ENCODE measurements at places on chromosomes 12 and 14.

DNA sequence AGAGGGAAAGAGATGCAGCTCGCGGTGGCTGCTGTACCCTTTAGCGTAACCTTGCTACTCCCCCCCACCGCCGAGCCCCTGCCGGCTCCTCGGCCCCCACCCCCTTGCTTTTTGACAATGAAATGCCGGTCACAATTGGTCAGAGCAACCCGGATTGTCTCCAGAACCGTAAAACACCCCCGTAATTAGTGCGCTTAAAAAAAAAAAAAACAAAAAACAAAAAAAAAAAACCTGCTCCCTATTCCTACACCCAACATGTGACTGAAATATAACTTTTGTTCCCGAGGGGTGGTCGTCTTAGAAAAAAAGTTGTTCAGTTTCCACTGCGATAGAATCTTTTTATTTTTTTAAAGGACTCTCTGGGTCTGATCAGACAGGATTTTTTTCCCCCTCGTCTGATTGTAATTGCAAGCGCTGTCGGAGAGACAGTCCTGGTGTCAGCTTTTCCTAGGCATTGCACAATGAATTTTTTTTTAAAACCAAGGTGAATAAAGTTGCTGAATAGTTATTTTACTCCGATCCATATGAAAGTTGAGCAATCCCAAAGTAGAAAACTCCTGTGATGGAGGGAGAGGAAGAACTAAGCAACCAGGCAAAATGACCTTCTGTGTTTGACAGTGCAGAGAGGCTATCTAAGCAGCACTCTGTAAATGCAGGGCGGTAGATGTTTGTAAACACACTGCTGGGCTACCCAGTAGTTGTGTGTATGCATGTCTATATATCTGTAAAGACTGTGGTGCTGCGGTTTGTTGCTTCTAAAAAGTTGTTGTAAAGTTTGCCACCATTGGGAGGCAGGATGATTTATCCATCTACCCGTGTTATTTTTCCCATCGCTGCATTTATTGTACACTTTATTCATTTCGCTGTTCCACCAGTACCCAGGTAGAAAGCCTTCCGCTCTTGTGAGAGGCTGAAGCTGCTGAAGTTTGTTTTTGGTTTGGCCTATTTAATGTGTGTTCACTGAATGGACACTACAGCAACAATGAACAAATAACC is 1.1 kb downstream of the ETV6 start:
- DNase-seq: peak; percentile 16

DNA sequence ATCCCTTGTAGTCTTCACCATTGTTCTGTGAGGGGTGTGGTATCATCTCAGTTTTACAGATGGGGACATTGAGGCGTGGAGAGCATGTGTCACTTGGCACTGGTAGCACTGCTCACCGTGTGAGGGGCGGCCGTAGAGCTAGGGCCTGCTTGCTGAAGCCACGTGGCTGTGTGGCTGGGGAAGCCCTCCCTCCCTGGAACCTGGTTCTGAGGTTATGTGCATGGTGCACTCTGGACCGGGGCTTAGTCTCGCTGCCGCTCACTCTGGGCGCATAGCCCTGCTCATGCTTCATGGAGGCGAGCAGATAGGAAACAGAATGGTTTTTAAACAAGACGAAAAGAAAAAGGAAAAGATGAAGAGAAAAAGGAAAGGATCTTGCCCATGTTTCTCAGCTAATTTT is 46.1 kb downstream of the CACNA1C start:
- DNase-seq: no peak

- no peak for DNase-seq
Observed at GRCh38 chr14:44963044-44963528, 1.1 kb downstream of the TOGARAM1 start.

DNA sequence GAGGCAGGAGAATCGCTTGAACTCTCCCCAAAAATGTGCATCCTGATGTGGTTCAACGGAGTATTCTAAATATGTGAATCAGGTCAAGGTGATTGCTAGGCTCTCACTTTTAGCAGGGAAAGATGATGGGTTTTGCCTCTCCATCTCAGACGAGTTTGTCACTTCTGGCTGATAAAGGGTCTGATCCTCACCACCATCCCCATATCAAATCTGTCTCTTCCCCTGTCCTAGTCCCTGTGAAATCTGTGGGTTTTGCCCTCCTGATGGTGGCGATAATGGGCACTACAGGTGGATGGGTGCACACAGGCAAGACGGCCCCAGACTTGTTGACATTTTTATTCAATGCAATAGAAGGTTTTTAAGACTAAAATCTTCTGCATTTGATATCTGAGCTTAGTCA is 384.6 kb downstream of the GLT1D1 start:
- no peak for DNase-seq

GRCh38 chr14:68951035-68951797 is 27.9 kb downstream of the ACTN1 start:
- DNase-seq: no peak
